Stimulated activated CD4-positive, alpha-beta T cell treated with anti-CD3 and anti-CD28 coated beads, Interleukin-1b, Interleukin-23, amount 100 ng/mL, for 24 hours (primary cell): ENCODE measurements at places on chromosomes 11 and 22.

DNA sequence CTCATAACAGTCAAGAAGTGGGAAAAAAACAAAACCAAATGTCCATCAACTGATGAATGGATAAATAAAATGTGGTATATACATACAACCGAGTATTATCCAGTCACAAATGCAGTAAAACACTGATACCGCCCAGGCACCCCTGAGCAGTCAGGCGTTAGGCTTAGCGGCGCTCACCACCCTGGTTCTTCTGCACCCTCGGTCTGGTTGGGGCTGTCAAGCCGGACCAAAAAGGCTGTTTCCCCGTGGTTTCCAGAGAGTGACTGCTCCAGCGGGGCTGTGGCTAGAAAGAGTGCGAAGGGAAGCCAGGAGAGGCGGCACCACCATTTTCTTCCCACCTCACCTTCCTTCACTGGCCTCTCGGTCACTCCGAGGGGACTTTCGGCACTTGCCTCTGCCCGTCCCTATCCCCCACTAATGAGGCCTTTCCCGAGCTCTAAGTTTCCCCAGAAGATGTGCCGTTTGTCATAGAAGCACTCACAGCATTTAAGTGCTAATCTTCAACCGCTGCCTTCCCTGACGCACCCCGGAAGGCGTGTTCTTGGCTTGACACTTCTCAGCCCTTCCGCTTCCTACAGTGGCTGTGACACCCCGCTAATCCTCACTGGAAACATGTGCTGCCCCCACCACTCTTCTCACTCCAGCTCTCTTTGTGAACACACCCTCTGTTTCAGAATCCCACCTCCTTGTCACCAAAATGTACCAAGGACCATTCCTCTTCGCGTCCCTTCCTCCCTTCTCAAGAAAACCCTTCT is 42.4 kb downstream of the FCHSD2 start:
- DNase-seq, result no peak

- DNase-seq, result no peak
These were observed 88.5 kb downstream of the MYEOV start for GRCh38 chr11:69382131-69383128.

GRCh38 chr22:46894081-46894671 is 131.7 kb downstream of the TBC1D22A start:
- DNase-seq, result no peak

DNA sequence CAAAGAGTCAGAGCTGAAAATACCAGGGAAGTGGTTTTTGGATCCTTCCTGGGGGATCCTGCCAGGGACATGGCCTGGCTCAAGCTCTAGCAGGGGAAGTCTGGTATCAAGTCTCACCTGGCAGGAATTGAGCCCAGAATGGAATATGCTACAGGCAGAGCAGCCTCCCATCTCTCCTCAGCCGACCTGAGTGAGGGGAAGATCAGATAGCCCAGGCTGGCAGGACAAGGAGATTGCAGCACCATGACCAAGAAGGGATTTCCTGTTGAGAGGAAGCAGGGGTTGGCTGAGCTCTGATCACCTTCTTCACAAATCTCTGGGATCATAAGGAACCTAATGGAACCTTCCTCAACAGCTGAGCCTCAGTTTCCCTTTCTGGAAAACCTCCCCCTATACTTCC is 13.0 kb downstream of the OAF start:
- no peak for DNase-seq

GRCh38 chr11:88979641-88980040 is 86.1 kb downstream of the GRM5 start:
- DNase-seq, result no peak

- DNase-seq, result no peak
These were observed 41.0 kb upstream of the EIF3D start for GRCh38 chr22:36569999-36570398.

DNA sequence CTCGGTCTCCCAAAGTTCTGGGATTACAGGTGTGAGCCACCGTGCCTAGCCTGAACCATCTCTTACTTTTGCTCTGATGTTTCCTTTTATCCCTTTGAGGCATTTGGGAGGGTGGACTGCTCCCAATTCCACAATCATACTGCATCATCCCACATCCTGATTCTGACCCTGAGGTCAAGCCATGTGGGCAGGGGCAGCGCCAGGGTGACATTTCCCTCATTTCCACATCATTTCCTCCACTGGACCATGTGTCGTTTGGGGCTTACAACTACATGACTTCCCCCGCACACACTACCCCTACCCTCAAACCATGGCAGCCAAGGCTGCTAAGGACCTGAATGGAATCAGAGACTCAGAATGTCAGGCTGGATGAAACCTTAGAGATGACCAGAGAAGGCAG is 26.4 kb upstream of the ZBTB16 start:
- DNase-seq, result no peak

- no peak for DNase-seq
These were observed 34.5 kb upstream of the ETS1 start for GRCh38 chr11:128621601-128622501.

- no peak for DNase-seq
These were observed 6.0 kb upstream of the GAS2L1 start for GRCh38 chr22:29300467-29300806.

GRCh38 chr11:78253797-78254196 is 65.1 kb downstream of the USP35 start:
- no peak for DNase-seq

DNA sequence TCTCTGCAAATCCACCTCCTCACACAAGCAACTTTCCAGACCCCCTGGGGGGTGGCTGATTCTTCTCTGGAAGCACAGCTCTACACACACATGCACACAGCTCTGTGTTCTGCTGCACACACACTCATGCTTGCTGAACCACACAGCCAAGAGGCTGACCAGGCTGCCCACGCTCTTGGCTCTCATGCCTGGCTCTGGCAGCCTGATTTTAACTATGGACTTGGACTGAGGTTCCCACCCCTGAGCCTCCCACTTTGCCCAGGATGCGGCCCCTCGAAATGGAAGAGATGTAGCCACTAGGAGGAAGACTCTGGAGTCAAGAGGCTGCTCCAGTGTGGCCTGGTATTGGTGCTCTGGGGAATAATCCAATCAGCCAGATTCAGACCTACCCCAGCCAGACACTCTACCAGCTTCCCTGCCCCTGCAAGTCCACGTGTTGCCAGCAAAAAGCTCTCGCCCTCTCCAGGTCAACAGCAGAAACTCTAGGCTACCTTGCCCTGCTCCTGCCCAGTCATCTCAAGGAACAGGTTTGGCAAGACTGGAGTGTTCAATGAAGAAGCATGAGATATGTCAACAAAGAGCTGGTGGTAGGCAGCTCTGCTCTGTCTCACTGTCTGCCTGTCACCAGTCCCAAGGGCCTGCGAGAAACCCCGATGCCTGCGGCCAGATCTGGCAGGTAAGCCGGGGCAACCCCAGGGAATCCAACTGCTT is 8.8 kb upstream of the CASTOR1 start:
- DNase-seq, result no peak

DNA sequence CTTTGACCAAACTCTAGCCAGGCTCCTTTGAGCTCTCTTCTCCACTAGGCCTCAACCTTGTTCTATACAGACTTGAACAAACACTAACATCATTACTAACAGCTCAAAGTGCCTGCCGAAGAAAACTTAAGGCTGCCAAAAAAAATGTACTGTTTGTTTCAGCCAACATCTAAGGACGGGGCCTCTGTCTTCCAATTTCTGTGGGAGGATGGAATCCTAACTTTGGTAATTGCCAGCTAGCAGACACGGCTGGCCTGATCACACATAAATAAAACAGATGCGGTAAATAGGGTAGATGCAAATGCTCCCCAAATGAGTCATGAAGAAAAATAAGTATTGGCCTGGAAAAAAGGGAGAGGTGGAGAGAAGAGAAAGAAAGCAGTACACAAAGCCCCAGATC is 394.3 kb downstream of the TMEM135 start:
- DNase-seq, result no peak
